ENCODE measurements at places on chromosomes 13 and 19.

DNA sequence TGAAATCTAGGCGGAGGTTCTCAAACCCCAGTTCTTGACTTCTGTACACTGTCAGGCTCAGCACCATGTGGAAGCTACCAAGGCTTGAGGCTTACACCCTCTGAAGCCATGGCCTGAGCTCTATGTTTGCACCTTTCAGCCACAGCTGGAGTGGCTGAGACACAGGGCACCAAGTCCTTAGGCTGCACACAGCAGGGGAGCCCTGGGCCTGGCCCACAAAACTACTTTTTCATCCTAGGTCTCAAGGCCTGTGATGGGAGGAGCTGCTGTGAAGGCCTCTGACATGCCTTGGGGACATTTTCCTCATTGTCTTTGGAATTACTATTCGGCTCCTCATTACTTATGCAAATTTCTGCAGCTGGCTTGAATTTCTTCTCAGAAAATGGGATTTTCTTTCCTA, 503.2 kb upstream of the PCDH20 start:
- no peak for DNase-seq

- no peak for DNase-seq
These were observed 187.3 kb upstream of the UBL3 start for GRCh38 chr13:30037766-30038165.

GRCh38 chr19:45601524-45602374, at the start of gene GPR4:
Gene GPR4, minus strand, starts transcription at chr19:45602212. Its CDS starts 10,346 bp downstream, at chr19:45591866.
- no peak for DNase-seq

GRCh38 chr13:27919934-27920676, at the start of gene PDX1:
Gene PDX1, plus strand, starts transcription at chr13:27920000. Its CDS starts 139 bp downstream, at chr13:27920139.
- no peak for DNase-seq

GRCh38 chr19:46660008-46660517, 919 bp downstream of the DACT3 start:
- DNase-seq = no peak

DNA sequence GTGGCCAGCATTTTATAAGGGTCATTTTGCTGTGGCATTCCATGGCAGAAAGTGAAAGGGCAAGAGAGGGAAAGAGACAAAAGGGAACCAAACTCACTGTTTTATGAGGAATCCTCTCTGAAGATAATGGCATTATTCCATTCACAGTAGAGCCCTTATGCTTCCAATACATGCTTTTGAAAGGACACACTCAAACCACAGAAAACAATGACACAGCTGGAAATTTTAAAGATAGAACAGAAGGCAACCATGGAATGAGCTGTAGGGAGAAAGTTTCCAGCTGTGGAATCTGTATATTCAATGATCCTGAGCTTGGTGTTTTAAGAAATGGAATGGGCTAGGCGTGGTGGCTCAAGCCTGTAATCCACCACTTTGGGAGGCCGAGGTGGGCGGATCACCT, 677.4 kb downstream of the SLITRK1 start:
- no peak for DNase-seq

- DNase-seq = no peak
These were observed 9.9 kb downstream of the PTH2 start for GRCh38 chr19:49413348-49413747.

GRCh38 chr19:37243206-37243632, 25.2 kb downstream of the ZNF383 start:
- DNase-seq = no peak

- DNase-seq = no peak
These were observed 2.7 kb upstream of the MIDN start for GRCh38 chr19:1245494-1246264.

GRCh38 chr19:11355160-11356073, at the start of gene PLPPR2:
Gene PLPPR2, plus strand, starts transcription at chr19:11355432. Its CDS starts 2,242 bp downstream, at chr19:11357674.
- peak; percentile 90 for DNase-seq

- DNase-seq = no peak
These were observed 20.1 kb downstream of the RASA3 start for GRCh38 chr13:114112231-114112825.

- DNase-seq = no peak
These were observed 25.1 kb upstream of the CEBPG start for GRCh38 chr19:33348301-33349010.

Measured in thoracic aorta (tissue), 2 donors.